ENCODE measurements at places on chromosomes 3 and 15. TPM values are rescaled to one million over a fixed set of nuclear protein-coding genes. Genes with fewer than 3 reads are reported as not detected.

DNA sequence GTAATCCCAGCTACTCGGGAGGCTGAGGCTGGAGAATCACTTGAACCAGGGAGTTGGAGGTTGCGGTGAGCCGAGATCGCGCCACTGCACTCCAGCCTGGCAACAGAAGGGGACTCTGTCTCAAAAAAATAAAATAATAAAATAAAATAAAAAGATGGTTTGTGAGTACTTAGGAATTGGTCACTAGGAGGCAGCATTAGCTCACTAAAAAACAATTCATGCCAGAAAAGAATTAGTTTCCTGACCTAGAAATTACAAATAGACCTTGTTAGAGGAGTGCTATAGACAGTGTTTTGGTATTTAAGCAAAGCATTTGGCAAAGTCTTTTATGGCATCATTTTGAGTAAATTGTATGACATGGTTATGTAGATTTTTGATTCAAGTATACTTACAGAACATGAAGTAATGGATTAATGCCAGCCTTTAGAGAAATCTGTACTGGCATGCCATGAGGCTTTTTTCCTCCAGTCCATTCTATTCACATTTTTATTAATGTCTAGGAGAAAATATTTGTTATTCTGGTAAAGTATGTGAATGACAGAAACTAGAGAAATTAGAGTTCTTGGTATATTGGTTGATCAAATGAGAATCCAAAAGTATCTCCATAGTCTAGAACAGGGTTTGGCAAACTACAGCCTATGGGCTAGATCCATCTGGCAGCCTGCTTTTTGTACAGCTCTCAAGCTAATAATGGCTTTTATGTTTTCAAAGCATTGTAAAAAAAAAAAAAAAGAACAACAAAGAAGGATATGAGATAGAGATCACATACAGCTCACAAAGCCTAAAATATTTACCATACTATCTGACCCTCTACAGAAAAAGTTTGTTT lies 81.6 kb downstream of the LRRC49 start:
- peaks cover 10% of the 10 kb centered on the region for H3K27me3 ChIP-seq
- no peak overlapping the region for H3K27ac ChIP-seq
- H3K4me1 ChIP-seq, result no peaks in the 10 kb centered on the region
- H3K36me3 ChIP-seq, result no peaks in the 10 kb centered on the region
- no peak overlapping the region for H3K4me3 ChIP-seq

GRCh38 chr15:70017801-70018200 lies 79.9 kb downstream of the TLE3 start:
- peaks cover 8% of the 10 kb centered on the region for H3K4me1 ChIP-seq
- peaks cover 4% of the 10 kb centered on the region for H3K36me3 ChIP-seq
- no peak overlapping the region for H3K27ac ChIP-seq
- H3K27me3 ChIP-seq, result peaks cover 30% of the 10 kb centered on the region
- no peak for DNase-seq

Gene SLC22A14
- total RNA-seq, result not detected

Gene SCN5A
- total RNA-seq, result not detected

Data from activated CD8-positive, alpha-beta memory T cell treated with anti-CD3 and anti-CD28 coated beads, Interleukin-2, amount 10 ng/mL, durations not matched to agents 7 days and 5 days (primary cell).